ENCODE measurements at places on chromosomes 4 and X.

GRCh38 chr4:87631668-87632067 lies 18.4 kb upstream of the DMP1 start:
- no peak for DNase-seq

- no peak for DNase-seq
Observed at GRCh38 chrX:10579112-10580011, 41.0 kb downstream of the MID1 start.

- no peak for DNase-seq
Observed at GRCh38 chr4:73772363-73772762, 32.0 kb downstream of the CXCL8 start.

DNA sequence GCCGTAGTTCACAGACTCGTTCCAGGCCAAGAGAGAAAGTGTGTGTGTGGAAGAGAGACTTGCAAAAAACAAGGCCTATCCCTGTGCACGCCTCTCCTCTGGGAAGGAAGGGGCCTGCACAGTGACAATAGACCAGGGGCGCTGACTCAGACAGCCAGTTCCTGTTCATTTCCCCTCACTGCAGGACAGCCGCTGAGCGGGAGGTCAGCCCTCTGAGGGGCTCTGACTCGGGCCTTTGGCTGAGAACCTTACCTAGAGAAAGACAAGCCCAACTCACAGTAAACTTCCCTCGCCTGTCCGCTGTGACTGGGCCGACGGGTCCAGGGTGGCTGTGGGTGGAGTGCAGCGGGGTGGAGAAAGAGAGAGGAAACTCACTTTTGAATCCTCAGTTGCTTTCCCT lies 52.1 kb downstream of the RTL5 start:
- DNase-seq, result no peak

- no peak for DNase-seq
Observed at GRCh38 chr4:72558655-72559054, 10.4 kb downstream of the ADAMTS3 start.
